ENCODE measurements at places on chromosomes 6 and 20.

DNA sequence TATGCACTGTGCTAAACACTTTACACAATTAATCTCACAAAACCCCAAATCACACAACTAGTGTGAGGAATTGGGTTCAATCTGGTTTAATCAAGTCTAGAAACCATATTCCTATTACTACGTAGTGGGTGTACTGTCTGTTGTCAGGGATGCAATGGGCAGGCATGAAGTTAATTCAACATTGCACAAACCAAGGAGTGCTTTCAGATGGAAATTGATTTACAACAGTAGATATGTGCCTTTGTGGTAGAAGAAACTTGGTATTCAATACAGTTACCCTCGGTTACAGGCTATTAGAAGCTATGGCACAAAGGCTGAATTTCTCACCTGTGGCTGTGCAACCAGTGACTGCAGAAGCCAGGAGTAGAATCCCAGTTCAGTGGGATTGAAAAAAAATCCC, 157.8 kb downstream of the CLIC5 start:
- no peak for DNase-seq

DNA sequence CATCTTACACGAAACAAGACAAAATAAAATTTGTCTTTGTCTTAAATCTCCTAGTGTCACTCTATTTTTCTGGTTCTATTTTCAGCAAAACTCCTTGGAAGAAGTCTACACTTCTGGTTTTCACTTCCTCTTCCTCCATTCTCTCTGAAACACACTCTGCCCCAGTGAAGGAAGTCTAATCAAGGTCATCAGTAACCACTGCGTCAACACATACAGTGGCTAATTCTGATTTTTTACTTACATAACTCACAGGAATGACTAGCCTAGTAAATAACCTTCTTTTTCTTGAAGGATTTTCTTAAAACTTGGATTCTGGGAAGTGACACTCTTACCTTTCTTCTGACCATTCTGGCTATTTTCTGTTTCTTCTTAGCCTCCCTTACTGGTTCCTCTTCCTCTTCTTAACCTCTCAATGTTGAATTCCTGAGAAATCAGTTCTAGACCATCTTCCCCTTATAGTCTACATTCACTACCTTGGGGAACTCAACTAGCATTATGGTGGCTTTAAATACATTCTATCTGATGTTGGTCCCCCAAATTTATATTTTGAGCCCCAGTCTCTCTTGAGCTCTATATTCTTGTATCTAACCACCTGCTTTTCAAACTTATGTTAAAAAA, 37.5 kb downstream of the AIG1 start:
- no peak for DNase-seq

- no peak for DNase-seq
Observed at GRCh38 chr20:6699921-6700562, 67.4 kb upstream of the BMP2 start.

DNA sequence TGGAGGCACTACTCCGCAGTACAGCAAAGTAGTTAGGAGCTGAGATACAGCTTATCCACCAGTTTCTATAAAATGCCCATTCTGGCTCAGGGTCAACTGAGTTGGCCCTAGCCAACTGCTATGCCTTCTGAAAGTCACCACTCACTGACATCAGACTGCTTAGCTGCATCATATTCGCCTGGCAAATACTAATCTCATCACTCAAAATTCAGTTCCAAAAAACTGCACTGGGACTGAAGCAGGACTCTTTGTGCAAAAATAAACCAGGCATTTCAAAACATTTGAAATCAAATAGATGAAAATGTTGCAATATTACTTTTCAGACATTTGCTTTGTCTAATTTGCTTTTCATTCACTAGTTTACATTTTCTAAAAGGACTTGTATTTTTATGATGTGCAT, 230.0 kb downstream of the ALDH8A1 start:
- no peak for DNase-seq

- peak; percentile 46 for DNase-seq
Observed at GRCh38 chr20:10034717-10035571, at the start of gene ANKEF1. ANKEF1 (plus strand) TSS chr20:10034987; CDS start chr20:10038302, 3,315 bp downstream.

GRCh38 chr6:31479151-31479932, 18.6 kb upstream of the MICB start:
- DNase-seq: no peak

DNA sequence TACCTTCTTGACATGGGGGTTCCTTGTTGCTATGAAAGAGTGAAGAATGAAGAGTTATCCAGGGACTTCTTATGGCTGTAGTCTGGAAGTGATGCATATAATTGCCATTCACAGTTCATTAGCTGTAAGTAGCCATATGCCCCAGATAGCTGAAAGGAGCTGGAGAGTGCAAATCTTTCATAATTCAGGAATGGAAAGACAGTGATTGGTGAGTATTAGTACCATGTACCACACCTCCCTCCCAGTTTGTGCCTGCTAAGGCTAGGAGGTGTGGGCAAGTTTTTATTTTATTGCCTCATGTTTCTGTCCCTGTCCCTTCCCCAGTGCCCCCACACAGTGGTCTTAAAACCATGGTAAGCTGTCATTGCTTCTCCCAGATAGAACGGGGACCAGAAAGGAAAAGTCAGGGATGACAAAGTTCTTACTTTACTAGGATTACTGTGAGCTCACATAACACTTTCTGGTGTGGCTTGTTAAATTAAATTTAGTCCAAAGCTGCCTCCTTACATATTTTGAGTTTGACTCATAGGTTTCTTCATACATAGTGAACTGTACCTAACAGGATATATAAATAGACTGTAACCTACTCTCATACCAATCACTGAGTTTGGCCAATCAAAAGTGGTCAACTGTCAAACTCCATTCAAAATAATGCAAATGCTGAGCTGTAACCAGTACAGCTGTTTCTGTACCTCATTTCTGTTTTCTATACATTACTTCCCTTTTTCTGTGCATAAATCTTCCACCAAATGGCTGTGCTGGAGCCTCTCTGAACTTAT, 119.4 kb downstream of the RFPL4B start:
- no peak for DNase-seq

DNA sequence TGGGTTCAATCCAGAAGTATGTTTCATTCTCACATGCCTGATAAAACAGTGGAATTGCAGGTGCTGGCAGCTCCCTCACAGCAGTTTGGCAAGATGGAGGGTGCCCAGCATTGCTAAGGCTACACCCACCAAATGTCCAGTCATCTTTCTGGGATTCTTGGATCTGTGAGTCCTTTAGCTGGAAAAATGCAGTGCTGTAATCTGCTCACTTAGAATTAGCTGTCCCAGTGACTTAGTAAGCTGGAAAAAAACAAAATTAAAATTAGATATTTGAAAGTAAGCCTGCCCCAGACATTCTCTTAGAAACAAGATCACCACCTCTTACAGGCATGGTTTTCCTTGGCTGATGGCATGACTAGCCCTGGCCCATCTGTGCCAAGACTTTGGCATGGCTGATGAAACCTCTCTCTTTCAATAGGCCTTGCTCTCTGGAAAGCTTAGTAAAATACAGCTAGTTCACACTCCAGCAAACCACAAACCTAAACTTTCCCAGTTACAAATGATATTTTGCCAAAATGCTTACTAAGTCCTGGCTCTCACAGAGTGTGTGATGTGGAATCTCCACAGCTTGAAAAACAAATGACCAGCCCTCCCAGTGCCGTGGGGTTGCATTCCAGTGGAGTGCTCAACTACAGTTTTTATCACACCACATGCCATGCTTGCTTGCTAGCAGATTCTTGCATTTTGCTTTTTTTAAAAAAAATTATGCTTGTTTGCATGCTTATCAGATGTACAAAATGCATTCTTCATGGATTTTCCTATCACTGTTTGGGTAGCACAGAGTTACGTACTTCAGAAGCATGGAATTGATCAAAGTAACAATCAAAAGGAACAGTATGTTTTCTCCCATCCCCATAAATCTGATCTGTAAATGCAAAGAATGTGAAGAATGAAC, 261.5 kb downstream of the EYA4 start:
- DNase-seq: no peak

DNA sequence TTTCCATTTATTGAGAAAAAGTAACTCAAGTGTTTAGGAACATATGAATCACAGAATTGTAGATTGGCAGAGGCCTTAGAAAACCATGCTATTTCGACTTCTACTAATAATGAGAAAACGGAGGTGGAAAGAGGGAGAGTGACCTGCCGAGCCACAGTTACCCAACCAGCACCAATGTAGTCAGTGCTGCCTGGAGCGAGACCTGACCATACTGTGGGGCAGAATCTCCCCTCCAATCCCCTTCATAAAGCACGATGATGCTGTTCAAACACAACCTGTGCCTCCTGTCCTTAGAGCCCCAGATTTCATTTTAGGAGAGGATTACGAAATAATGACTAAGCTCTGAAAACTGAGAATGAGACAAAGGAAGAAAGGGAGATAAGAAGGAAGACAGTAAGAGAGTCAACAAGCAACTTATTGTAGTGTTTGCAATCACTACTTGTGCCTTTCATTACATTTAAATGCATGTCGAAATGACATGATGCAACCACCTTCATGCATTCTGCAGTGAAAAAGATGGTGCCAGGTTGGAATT, 70.6 kb downstream of the ATXN1 start:
- no peak for DNase-seq

DNA sequence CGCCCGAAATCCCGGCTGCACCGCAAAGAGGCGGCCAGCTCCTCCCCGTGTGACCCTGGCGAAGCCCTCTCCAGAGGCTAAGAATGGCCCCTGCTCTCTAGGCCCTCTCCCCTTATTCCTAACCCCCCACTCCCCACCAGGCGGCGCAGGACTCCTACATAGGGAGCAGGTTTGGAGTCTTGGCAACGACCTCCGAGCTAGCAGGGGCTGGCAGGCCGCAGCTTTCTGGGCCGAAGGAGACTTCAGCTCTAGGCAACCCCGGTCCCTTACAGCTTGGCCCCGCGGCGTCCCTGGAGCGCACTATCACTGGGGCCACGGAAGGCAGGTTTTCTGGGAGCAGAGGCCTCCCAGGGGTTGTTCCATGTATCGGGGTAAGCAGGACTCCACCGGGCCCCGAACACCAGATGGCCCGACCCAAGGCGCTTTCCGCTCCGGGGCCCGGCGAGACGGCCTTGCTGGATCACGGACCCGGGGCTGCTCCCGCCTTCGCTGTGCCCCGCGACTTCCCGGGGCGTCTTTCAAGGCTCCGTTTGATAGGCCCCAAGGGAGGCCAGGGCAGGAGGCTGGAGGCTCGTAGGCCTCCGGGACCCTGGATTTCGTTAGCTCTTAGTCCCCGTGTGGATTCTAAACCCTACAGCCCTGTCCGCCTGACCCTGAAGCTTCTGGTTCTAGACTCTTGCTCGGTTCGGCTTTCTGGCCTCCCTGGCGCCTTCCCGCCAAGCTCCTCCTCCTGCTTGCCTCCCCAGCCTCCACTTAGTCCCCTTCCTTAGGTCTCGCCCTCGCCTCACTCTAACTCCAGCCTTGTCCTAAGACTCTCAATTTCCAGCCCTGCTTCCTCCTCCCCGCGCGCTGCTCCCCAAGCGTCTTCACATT, 1.9 kb downstream of the SLC32A1 start:
- DNase-seq: no peak

GRCh38 chr6:33619166-33619840, 1.8 kb upstream of the ITPR3 start:
- DNase-seq: no peak

DNA sequence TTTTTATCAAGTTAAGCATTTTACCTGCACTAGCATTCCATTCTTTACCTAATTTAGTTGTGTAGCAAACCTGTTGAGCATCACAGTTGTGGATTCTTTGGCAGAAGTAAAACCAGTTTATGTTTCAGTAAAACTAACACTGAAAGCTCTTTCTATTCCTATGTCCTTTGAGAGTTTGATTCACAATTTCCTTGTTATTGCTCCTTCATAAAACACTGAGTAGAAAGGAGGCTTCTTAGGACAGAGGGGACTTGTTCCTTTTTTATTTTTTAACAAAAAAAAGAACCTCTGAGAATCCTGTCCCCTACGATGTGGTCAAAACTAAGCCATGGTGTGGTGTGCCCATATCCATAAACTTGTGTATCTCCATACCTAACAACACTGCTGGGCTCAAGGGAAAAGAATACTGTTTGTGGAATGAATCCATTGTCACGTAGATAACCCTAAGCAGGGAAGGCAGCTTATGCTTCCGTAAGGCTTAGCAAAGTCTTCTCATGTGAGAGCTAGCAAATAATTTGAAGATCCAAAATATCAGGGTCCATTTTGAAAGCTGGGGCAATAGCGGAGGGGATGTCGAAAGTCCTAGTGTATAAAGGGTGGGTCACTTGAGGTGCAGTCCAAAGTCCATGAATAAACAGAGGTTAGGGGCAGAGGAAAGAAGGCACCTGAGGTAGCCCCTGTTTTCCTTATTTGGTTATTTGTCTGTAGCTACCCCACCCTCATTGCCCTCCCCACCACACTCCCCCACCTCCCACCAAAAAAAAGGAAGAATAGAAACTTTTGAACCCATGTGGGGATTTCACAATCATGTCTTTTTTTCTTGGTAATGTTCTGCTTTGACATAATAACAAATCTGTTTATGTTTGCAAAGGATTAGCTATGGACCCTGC, 71.0 kb downstream of the PLAGL1 start:
- DNase-seq: no peak

DNA sequence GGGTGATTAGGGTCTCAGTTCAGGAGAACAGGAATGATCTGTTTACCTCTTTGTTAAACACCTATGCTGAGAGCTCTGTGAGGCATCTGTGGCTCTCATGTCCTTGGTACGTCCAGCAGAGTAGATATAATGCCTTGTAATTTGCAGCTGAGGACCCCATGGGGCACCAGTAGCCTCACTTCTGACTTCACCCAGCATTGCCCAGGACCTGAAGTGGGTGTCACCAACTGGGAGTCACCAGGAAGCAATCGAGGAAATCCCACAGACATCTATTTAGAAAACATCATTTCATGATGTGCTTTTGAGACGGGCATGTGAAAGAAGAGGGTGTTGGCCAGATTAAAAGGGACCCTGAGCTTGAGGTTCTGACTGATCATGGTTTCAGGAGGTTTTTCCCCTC, 8.8 kb downstream of the EDN3 start:
- DNase-seq: no peak

DNA sequence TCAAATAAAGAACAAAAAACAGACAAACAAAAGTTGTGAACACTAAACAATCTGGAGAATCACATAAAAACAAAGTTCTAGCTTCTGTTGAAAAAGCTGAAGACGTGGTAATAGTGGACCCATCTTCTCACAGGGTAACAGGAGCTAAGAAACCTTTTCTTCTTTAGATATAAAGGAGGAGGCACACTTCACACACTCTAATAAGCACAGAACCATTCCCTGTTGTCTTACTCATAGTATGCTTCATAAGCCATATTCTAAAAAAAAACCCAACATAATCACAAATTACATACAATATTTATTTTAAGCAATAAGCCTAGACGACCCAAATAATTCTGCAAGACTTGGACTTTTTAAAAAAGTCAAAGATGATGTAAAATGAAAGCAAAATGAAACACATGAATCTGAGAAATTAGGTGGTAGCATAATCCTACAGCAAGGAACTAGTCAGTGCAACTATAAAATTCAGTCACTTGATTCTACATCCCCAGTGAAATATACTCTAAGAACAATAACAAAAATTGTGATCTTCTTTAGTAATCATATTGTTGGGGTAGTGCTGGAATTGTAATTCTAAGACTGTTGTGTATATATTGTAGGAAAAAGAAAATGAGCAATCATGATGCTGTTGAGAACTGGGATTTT, 15.6 kb downstream of the SRPK1 start:
- DNase-seq: no peak

- DNase-seq: no peak
Observed at GRCh38 chr6:17396256-17396655, 2.9 kb downstream of the CAP2 start.

All from stimulated activated CD8-positive, alpha-beta memory T cell treated with anti-CD3 and anti-CD28 coated beads, Interleukin-7, amount 100 ng/mL, for 48 hours (primary cell).